Thyroid gland (tissue), 4 donors: ENCODE measurements at places on chromosomes 12 and 14. TPM values are rescaled to one million over a fixed set of nuclear protein-coding genes. Genes with fewer than 3 reads are reported as not detected.

OTOGL gene
- total RNA-seq: 0.13 TPM

CEBPE gene
- total RNA-seq: not detected

DNA sequence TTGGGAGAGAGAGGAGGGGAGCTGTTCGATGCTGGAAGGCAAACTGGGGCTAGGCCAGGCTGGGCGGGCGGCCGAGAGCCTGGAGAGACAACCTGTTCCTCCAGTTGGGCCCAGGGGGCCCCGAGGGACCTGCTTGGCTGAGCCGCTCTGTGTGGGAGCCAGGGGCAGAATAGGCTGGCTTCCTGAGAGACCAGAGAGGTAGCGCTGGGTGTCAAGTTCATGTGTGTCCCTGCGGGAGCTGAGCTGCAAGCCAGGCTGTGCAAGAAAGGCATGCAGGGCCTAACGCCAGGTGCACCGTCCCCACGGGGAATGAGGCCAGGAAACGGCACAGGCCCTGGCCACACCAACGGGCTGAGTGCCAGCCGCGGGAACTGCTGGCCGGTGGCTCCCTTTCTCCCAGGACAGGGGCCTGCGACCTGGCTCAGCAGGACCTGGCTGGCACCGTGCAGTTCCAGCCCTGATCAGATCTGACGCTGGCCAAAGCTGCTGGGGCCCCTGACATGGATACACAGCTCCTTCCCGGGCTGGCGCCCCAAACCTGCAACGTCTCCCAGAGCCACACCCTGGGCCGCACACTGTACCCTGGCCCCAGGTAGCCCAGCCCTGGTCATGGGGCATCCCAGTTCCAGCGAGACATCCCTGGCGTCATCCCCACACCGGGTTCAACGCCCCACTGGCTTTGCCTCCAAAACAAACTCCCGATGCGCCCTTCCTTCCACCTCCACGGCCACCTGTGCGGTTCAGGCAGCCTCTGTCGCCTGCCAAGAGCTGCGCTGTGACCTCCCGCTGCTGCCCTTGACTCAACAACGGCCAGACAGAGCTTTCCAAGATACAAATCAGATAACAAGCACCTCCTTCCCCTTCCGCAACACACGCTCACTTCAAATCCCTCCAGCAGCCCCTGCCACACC, 65.0 kb downstream of the RFLNA start:
- peak; percentile 95 for DNase-seq

LTB4R2 gene
- total RNA-seq: 7.5 TPM

GRCh38 chr12:130335517-130336392, 1.9 kb upstream of the PIWIL1 start:
- DNase-seq: peak; percentile 40

- no peak for DNase-seq
These were observed 259.2 kb upstream of the NOVA1 start for GRCh38 chr14:26856876-26857518.

RPL10L gene
- not detected for total RNA-seq

DNA sequence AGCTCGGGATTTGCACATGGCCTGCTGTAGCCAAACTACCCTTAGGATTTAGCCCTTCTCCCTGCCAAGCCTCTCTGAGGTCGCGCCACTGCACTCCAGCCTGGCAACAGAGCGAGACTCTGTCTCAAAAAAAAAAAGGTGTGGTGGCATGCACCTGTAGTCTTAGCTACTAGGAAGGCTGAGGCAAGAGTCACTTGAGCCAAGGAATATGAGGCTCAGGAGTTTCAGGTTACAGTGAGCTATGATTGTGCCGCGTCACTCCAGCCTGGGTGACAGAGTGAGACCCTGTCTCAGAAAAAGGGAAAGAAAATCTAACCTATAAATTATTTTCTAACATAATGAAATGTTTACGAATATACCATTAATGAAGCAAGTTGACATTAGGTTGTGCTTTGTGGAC, 29.7 kb downstream of the ESRRB start:
- DNase-seq: no peak

DNA sequence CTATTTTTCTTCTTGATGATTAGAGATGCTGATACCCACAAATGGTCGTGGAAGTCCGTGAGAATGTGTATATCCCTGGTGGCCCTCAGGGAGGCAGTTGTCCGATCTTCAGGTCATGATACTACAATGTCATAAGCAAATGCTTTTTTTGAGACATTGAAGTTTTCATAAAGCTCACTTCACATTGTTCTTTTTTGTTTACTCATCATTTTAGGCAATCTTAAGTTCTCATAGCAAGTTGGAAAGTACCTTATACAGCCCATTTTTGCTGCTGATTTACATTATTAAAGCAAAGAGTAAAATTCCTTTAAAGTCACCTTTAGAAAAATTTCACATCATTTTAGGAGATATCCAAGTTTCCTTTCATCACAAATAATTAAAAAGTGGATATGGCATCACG, 90.0 kb upstream of the CCDC196 start:
- no peak for DNase-seq

- no peak for DNase-seq
These were observed 486.3 kb upstream of the LRFN5 start for GRCh38 chr14:41120402-41120801.

DNA sequence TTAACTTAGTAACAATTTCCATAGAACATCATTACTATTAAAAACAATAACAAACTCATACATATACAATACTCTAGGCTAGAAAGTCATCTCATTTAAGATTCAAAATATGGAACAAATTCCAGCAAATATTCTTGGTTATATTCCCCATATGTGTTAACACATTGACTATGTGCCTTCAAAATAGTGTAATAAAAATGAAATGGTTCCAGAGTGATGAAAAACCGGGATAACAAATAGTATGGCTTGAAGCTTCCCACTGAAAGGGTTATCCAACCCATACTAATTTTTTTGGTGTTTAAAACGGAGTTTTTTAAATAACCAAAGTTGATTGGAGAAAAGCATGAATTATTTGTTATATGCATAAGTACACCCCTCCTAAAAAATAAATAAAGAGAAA, 5.3 kb downstream of the LRIG3 start:
- no peak for DNase-seq

GRCh38 chr12:51777457-51777856, 71.1 kb downstream of the FIGNL2 start:
- no peak for DNase-seq

DNA sequence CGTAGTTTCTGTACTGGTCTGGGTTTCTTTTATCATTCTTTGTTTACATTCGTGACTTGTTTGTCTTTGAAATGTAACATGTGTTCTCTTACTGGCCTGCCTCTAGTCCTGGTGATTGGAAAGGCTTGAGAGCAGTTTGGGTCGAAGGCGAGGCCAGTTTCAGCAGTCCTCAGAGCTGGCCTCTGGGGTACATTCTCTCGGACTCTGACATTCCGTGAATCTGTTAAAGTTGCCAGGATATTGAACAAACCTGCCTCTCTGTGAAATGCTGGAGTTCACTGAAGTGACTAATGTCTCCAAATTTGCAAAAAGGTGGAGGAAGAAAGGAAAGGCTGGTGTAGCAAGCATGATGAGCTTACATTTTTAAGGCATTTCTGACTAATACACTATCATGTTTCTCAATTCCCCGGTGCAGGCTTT, 1.5 kb downstream of the PLEKHA5 start:
- DNase-seq: peak; percentile 40

DNA sequence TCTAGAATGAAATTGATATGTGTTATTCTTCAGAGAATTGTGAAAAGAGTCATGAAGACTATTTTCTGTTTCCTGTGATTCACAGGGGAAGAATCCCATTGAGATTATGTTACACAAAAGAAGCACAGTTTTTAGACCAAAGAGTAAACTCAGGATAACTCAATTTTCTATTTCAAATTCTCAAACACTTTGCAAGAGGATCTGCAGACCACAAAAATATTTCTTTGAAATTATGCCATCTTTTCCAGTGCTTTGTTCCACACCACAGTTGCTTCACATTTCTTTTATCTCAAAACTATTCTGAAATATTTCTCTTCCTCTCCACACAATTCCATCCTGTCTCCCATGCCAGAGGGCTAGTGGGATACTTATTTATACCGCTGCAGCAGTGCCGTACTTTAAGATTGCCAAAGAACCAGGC, 188.9 kb upstream of the FOXG1 start:
- DNase-seq: no peak

RBP5 gene
- total RNA-seq: not detected

SERPINA10 gene
- not detected for total RNA-seq

- no peak for DNase-seq
These were observed 1145.3 kb downstream of the FSCB start for GRCh38 chr14:43361751-43362150.

GRCh38 chr14:95619785-95620417, 66.3 kb upstream of the TCL1B start:
- no peak for DNase-seq

GRCh38 chr12:15933751-15934150, 22.6 kb downstream of the DERA start:
- DNase-seq: no peak

- DNase-seq: no peak
These were observed 1.1 kb downstream of the BRI3BP start for GRCh38 chr12:124994437-124994975.

DNA sequence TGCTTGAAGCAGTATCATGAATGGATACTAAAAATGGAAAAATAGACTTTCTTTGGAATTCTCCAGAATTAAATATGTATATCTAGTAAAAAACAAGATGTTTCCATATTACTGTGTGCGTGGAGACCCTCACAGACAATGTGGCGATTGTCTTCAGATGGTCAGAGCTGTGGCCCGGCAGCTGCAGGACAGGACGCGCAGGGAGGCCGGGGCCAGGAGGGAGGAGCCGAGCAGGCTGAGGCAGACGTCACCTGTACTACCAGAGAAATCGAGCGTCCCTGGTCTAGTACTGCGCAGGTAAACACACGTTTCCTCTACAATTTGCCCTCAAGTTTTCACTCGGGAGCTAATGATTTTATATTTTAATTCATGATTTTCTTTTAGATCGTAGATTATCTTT, 22.8 kb downstream of the DDX51 start:
- DNase-seq: no peak

ANKRD33 gene
- not detected for total RNA-seq

DNA sequence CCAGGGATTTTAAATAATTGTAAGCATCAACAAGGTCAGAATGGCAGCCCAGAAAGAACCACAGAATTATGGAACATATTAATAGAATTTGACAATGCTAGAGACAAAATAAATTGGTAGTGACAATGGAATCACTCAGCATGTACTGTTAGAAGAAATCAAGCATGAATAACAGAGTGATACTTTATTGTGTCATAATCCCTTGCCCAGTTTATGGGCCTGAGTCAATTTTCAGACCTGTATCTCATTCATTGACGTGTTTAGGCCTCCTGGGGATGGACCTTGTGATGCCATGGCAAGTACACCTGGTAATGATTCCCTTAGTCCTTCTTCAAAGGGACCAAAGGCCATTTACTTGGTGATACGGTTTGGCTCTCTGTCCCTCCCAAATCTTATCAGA, 12.8 kb upstream of the CCDC91 start:
- no peak for DNase-seq

- no peak for DNase-seq
These were observed 338.4 kb downstream of the RAD51B start for GRCh38 chr14:68157971-68158371.

- DNase-seq: no peak
These were observed 6.0 kb downstream of the HAL start for GRCh38 chr12:95990136-95990535.

PDZRN4 gene
- 1.3 TPM for total RNA-seq

DNA sequence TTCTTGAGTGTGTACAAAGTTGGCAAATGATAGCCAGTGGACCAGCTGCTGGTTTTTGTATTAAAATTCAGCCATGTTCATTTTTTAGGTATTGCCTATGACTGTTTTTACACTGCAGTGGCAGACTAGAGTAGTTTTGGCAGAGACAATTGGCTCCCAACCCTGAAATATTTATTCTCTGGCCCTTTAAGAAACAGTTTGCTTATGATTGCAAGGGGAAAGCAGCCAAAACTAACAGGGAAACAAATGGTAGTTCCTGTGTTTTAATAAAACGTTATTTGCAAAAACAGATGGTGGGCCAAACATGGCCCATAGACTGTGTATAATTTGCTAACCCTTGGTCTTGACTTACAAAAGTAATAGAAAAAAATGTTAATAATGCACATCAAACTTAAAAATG, 110.2 kb downstream of the ALX1 start:
- no peak for DNase-seq

DNA sequence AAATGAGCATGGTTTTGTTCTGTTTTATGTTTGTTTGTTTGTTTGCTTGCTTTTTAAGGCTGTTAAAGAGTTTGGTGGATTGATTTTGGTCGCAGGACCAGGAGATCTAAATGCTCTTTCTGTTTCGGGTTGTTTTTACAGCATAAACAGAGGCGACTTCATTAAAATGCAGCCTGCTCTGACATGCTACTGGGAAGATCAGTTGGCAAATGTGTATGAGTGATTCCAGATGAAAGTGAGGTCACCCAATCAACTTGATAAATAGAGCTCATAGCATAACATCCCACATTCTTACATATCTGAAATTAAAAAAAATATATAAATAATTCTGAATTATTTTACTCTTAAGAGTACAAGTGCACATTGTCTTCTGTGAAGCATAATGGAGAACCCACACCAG, 947.7 kb downstream of the GALC start:
- DNase-seq: no peak

MYBPC1 gene
- 1.6 TPM for total RNA-seq

DNA sequence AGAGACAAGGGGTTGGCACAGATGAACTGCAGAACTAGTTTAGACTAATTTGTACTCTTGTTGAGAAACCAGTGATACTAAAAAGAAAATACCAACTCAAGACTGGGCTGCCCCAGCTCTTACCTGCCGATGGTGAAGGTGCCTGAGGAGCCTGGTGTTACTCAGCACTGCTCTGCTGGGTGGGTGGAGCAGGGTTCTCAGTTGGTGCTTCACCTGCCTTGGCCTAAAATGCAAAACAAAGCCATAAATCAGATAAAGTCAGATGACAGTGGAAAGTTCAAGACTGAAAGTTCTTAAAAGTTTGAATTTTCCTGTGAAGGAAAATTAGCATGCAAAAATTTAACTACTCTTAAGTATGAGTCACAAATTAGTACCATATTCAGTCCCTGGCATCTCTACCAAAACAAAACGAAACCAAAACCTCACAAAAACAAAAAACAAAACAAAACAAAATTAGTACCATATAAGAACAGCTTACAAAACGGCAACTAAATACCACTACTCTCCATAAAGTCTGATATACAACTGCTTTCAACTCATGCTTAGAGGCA, 21.9 kb downstream of the YBX3 start:
- DNase-seq: no peak

DNA sequence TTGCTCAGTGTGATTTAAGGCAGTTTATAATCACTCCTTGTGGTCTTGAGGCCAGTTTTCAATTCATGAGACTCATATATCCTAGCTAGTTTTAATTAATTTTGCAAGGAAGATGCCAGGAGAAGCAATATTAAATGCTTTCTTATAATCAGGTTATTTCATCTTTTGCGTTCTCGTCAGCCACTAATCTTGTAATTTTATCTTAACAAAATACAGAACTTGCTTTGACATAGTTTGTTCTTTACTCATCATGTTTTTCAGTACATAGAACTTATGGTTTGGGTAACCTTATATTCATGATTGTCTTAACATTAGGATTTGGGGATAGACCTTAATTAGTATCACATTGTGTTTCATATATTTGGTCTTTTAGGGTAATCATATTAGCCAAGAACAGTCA, 76.0 kb downstream of the LIN52 start:
- DNase-seq: no peak
